ENCODE measurements at places on chromosomes 5 and 9. TPM values are rescaled to one million over a fixed set of nuclear protein-coding genes. Genes with fewer than 3 reads are reported as not detected.

Gene RNF183
- 0.48 TPM for total RNA-seq

Gene KCNV2
- total RNA-seq: 1.2 TPM

Gene INSL4
- total RNA-seq: not detected

Gene CHD1
- total RNA-seq: 59.5 TPM

Gene GABRP
- 1.2 TPM for total RNA-seq

Gene TMEM267
- total RNA-seq: 8.3 TPM

Gene GPR151
- total RNA-seq: 5.1 TPM

Gene ENHO
- total RNA-seq: 14.5 TPM

Gene SH3PXD2B
- total RNA-seq: 62.2 TPM

Gene LECT2
- total RNA-seq: not detected

Gene NUTM2F
- total RNA-seq: not detected

Gene SPATA6L
- 1.3 TPM for total RNA-seq

Gene SLC34A1
- not detected for total RNA-seq

Gene SPAG8
- 1.7 TPM for total RNA-seq

Gene MARCHF3
- total RNA-seq: 9.9 TPM

Gene CDX1
- not detected for total RNA-seq

Gene FOXI1
- 4.7 TPM for total RNA-seq

Gene STKLD1
- 1.9 TPM for total RNA-seq

Gene TAF1L
- total RNA-seq: not detected

Gene IFNA13
- total RNA-seq: not detected

Gene RANBP3L
- not detected for total RNA-seq

Gene SLC44A1
- total RNA-seq: 67.3 TPM

Gene PCDHGB6
- total RNA-seq: 10.8 TPM

Gene BSPRY
- total RNA-seq: 14.1 TPM

Gene SEC16A
- total RNA-seq: 39.1 TPM

Gene ANKRD31
- 0.29 TPM for total RNA-seq

Gene SNCAIP
- total RNA-seq: 2.1 TPM

Gene SLC36A2
- total RNA-seq: not detected

Gene IRX2
- total RNA-seq: 8.0 TPM

Gene TRPM6
- 0.99 TPM for total RNA-seq

Gene ADAMTS12
- total RNA-seq: 80.2 TPM

Gene NEURL1B
- total RNA-seq: 6.9 TPM

Gene CSF2
- not detected for total RNA-seq

Gene GFI1B
- total RNA-seq: 0.67 TPM

Gene KIF20A
- total RNA-seq: 74.6 TPM

Gene TPPP
- 0.22 TPM for total RNA-seq

Gene SNAPC3
- 107 TPM for total RNA-seq

Gene IFNW1
- not detected for total RNA-seq

Gene BBLN
- total RNA-seq: 82.1 TPM

Gene FANCC
- total RNA-seq: 17.0 TPM

Gene NEUROG1
- total RNA-seq: not detected

Gene PDE8B
- 1.8 TPM for total RNA-seq

Gene HAND1
- total RNA-seq: not detected

Gene FOXD4L6
- total RNA-seq: not detected

Gene CER1
- total RNA-seq: 694 TPM

Gene XRCC4
- 10.6 TPM for total RNA-seq

Gene CACNA1B
- 7.9 TPM for total RNA-seq
